ENCODE measurements at places on chromosomes 16 and 17. TPM values are rescaled to one million over a fixed set of nuclear protein-coding genes. Genes with fewer than 3 reads are reported as not detected.

The ZNHIT3 gene
- total RNA-seq, result 21.8 TPM

The CRHR1 gene
- total RNA-seq, result not detected

The STAC2 gene
- total RNA-seq, result 29.2 TPM

The TRIM47 gene
- 39.8 TPM for total RNA-seq

The ZNRF1 gene
- total RNA-seq, result 26.3 TPM

The NPB gene
- total RNA-seq, result 1.0 TPM

The ZNF598 gene
- 34.4 TPM for total RNA-seq

The ABCA9 gene
- total RNA-seq, result 100 TPM

The NDE1 gene
- total RNA-seq, result 32.0 TPM

The RSKR gene
- total RNA-seq, result 15.7 TPM

The KRTAP4-9 gene
- not detected for total RNA-seq

The SEPTIN12 gene
- total RNA-seq, result not detected

The TMEM231 gene
- total RNA-seq, result 10.3 TPM

The FBXL16 gene
- total RNA-seq, result 0.16 TPM

The PROCA1 gene
- 0.78 TPM for total RNA-seq

The ABCA10 gene
- total RNA-seq, result 6.3 TPM

The GUCY2D gene
- total RNA-seq, result not detected

The TBKBP1 gene
- 20.2 TPM for total RNA-seq

The HOXB7 gene
- total RNA-seq, result 9.1 TPM

The MAP2K3 gene
- 82.6 TPM for total RNA-seq

The ICAM2 gene
- 36.0 TPM for total RNA-seq

The SERPINF2 gene
- 14.9 TPM for total RNA-seq

The CTF1 gene
- 7.2 TPM for total RNA-seq

The KRTAP9-8 gene
- not detected for total RNA-seq

The SMTNL2 gene
- 1.7 TPM for total RNA-seq

The SEC14L5 gene
- 0.90 TPM for total RNA-seq

The LAT gene
- total RNA-seq, result 16.7 TPM

The KRTAP4-7 gene
- total RNA-seq, result not detected

The SPNS1 gene
- 25.1 TPM for total RNA-seq

The PRSS21 gene
- total RNA-seq, result not detected

The GSDMA gene
- 6.2 TPM for total RNA-seq

The MT1X gene
- total RNA-seq, result 559 TPM

The MYLK3 gene
- total RNA-seq, result 0.54 TPM

The TMEM204 gene
- total RNA-seq, result 38.1 TPM

The AOC3 gene
- total RNA-seq, result 344 TPM

The USH1G gene
- total RNA-seq, result not detected

The PRDM7 gene
- not detected for total RNA-seq

The RPRML gene
- not detected for total RNA-seq

The CCDC40 gene
- total RNA-seq, result 3.3 TPM

The PLCG2 gene
- total RNA-seq, result 21.2 TPM

The LASP1 gene
- total RNA-seq, result 136 TPM

The CACNG3 gene
- total RNA-seq, result not detected

The SMPD3 gene
- 1.1 TPM for total RNA-seq

The BAHCC1 gene
- 22.8 TPM for total RNA-seq

The PRSS8 gene
- not detected for total RNA-seq

The SLC35G6 gene
- total RNA-seq, result not detected

The DNAI2 gene
- total RNA-seq, result not detected

The MYH8 gene
- not detected for total RNA-seq

Data from aorta (tissue), 5 donors.